Globus pallidus (tissue), 1 donor: ENCODE measurements at places on chromosomes 6 and 20.
A peak's percentile ranks its signal among the peaks of the same experiment; 100 is the strongest.

- peak; percentile 1 for DNase-seq
Observed at GRCh38 chr6:29553268-29554057, 6.1 kb downstream of the UBD start.

DNA sequence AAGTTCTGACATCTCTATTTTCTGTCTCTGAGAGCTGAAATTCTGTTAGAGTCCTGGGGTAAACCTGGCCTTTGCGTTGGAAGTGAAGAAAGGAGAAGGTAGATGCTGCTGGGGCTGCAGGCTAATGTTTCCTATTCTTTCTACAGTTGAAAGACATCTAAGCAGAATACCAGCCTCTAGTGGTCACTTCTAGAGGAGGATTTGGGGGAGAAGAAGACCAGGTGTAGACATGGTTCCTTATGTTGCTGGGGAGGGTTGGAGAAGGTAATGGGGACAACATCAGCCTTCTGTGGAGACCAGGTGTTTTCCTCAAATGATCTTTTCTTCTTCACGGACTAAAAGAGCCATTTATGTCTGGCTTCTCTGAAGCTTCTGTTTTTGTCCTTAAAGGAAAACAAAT lies 62.6 kb downstream of the BTBD3 start:
- DNase-seq: no peak

GRCh38 chr6:81384921-81385320 lies 367.6 kb downstream of the TENT5A start:
- no peak for DNase-seq

DNA sequence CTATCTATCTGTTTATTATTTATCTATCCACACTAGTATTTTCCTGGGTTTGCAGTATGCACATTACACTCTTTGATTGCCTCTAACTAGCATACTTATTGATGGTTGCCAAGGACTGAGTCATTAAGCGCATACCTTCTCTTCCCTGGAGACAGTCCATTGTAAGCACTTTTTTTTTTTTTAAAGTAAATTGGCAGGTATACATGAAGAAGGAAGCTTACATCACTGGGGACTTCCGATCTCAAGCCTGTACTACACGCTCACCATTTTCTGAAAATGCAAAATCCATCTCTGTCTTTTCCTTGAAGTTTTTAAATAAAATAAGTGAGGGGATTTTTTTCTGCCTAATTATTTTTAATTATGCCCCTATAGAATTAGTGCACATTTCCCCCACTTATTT lies 63.5 kb downstream of the HMGN3 start:
- DNase-seq: no peak

DNA sequence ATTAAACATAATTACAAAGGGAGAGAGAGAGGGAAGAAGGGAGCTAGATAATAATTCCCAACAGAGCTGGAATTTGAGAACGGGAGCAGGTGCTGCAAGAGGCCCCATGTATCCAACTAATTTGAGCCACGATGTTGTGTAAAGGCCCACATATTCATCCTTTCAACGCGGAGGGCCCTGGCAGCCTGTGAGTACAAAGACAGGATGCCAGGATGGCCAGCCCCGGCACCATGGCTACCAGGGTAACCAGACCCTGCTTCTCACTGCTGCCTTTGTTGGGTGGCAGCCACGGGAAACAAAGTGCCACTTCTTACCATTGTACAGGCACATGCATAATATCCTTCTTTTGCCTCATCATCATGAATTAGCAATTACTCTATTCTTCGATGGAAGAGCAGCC lies 492.0 kb upstream of the NRSN1 start:
- peak; percentile 71 for DNase-seq

- no peak for DNase-seq
Observed at GRCh38 chr6:129701721-129702455, 8.1 kb downstream of the ARHGAP18 start.

DNA sequence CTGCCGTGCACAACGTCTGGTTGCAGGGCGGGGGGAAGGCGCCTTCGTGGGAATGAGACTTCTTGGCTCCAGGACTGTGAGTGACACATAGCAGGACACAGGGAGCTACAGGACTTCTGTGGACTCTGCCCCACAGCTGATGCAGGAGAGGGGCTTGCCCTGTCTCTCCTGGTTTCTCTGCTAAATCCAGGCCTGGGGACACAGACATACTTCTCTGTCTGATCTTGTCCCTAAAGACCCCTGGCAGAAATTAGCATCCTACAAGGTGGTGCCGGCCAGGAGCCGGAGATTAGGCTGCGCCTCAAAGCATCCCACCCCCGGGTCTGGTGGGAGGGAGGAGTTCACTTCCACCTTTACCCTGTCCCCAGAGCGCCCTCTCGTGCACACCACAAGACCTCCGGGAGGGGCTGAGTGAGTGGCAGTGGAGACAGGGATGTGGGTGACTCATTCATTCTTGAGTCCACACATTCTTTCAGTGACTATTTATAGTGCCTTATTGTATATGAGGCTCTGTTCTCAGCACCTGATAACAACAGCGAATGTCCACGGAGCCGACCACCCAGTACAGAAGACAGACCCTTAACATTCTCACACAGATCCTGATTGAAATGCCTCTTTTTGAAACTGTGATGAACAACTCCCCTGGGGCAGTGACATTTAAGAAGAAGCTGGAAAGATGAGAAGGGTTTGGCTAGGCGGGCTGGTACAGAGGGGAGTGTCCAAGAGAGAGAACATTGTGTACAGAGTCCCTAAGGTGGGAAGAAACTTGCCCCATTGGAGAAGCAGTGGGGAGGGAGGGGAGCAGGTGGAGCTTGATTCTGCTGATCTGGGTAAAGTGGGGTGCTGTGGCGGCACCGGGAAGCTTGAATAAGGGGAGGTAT lies 39.0 kb downstream of the GMPR start:
- DNase-seq: peak; percentile 20

- DNase-seq: no peak
Observed at GRCh38 chr6:12909833-12910232, 193.3 kb downstream of the PHACTR1 start.

GRCh38 chr6:163313981-163314380 lies 100.5 kb upstream of the QKI start:
- DNase-seq: no peak

GRCh38 chr6:138680085-138680484 lies 93.5 kb upstream of the CCDC28A start:
- no peak for DNase-seq

- DNase-seq: no peak
Observed at GRCh38 chr6:7434672-7435071, 45.1 kb downstream of the RIOK1 start.

- DNase-seq: no peak
Observed at GRCh38 chr6:79335133-79335674, 100.7 kb upstream of the HMGN3 start.

DNA sequence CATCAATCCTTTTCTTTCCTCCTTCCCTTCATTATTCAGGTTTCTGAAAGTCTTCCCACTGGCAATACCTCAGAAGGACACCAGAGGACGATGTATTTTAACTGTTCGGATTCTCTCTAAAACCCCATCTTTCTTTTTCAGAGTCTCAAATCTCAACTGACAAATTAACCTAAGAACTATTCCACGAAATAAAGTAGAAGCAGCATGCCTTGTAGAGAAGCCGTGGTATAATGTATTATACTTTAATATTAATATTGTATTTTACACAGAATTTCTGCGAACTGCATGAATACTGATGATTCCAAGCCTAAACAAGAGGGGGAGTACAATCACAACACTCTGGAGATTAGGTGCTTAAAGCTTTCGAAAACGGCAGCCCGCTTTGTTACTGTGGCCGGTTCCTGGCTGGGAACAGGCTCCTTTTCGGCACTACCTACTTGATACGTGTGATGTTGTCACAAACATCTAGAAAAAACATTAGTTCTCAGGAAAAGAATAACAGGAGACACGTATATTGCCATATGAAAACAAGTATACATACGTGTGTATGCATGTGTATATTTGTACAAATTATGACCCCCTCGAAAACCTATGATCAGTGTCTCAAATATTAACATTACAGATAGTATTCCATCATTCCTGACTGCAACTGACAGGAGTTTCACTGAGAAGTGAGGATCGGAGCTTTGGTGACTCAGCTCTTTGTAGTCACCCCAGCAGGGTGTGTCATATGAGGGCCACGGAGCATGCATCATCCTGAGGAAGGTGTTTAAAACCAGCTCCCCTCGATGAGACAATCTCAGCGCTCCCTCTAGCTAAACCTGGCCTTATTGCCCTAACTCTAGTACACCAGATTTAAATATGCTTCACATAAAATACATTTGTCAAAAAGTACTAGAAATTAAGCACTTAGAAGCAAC lies 319.7 kb upstream of the TCF21 start:
- peak; percentile 40 for DNase-seq

GRCh38 chr6:24522228-24523176 lies 27.7 kb downstream of the ALDH5A1 start:
- DNase-seq: no peak

- DNase-seq: no peak
Observed at GRCh38 chr20:35595901-35596300, 19.7 kb upstream of the SPAG4 start.

GRCh38 chr20:51487565-51488268 lies 54.8 kb downstream of the NFATC2 start:
- no peak for DNase-seq

DNA sequence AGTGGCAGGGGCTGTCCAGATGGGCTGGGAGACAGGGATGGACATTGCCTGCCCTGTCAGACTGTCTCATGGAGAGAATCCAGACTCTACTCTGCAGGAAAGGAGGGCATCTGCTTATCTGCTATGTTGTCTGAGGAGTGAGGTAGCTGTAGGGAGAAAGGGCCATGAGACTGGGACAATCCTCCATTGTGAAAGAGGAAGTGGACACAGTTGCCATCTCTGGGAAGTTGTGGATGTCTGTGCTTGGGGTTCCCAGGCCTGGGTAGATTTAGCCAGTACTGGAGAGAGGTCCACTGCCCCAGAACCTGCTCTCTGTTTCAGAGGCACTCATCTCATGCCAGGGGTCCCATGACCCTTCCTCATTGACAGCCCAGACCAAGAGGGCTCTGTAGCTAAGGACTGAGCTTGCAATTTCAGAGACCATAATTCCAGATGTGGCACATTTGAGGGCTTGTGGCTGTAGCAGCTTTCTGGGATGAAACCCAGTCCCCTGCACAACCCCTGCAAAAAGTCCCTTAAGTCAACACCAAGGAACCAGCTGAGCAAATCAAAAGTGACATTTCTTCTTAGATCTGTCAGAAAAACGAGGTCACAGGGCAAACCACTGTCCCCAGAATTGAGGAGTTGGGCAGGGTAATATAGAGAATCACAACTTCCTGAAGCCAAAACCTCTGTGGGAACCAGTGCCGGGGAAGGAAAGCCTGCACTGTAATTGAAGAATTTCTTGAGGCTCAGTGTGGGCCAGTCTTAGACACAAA lies 4.1 kb upstream of the SIRPG start:
- DNase-seq: no peak

- no peak for DNase-seq
Observed at GRCh38 chr20:47922269-47922668, 137.0 kb upstream of the SULF2 start.

DNA sequence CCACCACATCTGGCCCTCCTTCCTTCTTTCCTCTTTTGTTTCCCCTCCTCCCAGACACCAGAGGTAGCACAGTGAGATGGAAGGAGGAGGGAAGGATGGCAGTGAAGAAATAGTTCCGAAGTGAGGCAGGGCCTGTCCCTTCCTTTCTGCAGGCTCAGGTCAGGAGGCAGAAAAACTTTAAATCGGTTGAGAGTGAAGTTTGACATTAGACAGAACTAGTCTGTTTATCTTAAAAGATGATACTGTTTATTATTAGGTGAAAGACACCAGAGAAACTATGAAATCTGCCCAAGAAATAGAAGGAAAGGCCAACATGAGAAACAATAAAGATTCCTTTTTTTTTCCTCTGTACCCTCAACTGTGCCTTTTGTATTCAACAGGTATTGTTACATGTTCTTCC lies 670.3 kb downstream of the UTRN start:
- no peak for DNase-seq

DNA sequence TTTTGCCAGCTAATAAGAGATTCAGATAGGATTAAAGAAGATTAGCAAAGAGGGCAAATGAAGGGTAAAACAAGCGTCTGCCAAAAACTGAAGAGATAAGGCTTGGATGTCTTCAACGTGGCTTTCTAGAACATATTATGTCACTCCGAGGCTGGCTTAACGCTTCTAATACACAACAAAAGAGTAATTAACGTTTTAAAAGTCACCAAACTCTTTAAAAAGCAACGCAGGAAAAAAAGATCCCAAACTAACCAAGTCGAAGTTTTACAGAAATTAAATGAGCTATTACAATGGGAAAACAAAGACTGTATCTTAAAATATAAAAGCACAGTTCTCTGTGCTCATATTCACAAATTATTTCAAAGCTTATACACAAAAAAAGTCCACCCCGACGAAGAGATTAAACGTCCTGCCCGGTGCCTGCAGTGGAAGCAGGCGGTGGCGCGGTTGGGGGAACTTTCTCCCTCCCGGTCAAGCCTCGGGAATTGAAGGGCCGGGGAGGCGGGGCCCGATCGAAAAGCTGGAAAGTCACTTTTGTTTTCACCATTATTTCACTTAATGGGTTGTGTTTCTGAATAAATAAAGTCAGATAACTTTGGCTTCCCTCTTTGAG lies 1.2 kb downstream of the MAK start:
- DNase-seq: peak; percentile 19

GRCh38 chr20:62352402-62353288 lies 14.5 kb downstream of the LAMA5 start:
- DNase-seq: peak; percentile 77

GRCh38 chr6:4382362-4382853 lies 247.0 kb upstream of the ECI2 start:
- DNase-seq: no peak

- DNase-seq: no peak
Observed at GRCh38 chr6:11974089-11974488, 38.0 kb upstream of the HIVEP1 start.

DNA sequence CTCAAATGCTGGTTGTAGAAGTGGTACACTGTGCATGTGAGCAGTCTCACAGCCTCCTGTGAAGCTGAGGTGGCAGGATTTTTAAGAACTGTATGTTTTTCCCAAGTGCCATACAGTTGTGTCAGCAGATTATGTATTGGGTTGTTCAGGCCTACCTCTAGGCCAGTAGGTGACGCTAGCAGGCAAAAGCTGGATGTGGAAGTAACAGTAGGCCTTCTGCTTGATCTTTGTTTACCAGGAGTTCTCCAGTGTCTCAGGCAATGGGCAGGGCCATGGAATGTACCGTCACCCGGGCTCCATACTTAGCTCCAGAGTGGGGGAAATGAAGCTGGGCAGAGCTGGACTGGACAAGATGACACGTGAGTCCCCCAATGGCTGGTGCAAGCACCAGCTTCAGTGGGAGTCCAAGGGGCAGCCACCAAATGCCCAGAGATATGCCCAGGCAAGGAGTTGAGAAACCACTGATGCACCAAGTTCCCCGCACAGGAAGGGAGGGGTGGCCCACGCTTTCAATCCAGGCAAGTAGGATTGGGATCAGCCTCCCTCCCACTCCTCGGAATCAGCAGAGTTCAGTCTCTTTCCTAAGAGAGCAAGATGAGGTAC lies 289.7 kb downstream of the HTR1B start:
- DNase-seq: no peak

GRCh38 chr6:36873612-36874442 lies 776 bp downstream of the PPIL1 start:
- no peak for DNase-seq

DNA sequence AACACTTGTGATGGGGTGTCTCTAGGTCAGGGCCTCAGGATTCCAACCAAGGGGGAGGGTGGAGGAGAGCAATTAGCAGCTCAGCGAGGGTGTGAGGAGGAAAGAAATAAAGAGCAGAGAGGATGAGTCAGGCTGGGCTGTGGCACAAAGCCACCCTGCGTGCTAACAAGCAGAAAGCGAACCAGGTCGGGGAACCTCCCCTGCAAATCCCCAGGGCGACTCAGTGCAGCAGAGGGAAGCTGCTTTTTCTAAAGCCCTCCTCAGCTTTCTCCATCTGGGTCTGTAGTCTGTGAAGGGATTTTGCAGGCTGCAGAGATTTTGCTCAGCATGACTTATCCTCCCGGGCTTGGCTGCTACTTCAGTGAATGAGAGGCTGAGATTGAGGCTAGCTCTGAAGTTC lies 6.6 kb upstream of the SPO11 start:
- DNase-seq: no peak
